ENCODE measurements at places on chromosomes 2 and 18.

GRCh38 chr2:130882111-130882690 is 45.5 kb downstream of the ARHGEF4 start:
- H3K4me3 ChIP-seq = no peak overlapping the region
- no peak overlapping the region for H3K27ac ChIP-seq
- no peaks in the 10 kb centered on the region for H3K36me3 ChIP-seq
- no peaks in the 10 kb centered on the region for H3K4me1 ChIP-seq
- peaks cover 7% of the 10 kb centered on the region for H3K27me3 ChIP-seq

DNA sequence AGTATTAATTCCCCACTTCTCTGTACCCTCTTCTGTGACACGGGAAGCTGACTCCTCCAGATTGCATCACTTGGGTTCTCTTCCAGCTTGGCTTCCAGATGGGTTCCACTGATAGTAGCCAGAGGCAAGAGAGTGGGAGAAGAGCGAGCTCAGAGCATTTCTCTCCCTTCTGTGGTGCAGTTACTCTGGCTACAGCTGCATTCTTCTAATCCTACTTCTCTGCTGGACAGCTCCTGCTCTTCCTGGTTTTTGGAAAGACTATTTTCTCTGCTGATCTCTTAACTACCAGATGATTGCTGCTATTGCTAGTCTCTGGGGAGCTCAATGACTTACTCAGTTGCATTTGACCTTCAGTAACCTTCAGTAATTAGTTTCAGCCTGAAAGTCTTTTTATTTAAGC is 187.5 kb upstream of the MAP2 start:
- H3K27ac ChIP-seq = no peak overlapping the region
- H3K4me1 ChIP-seq = no peaks in the 10 kb centered on the region
- H3K27me3 ChIP-seq = no peaks in the 10 kb centered on the region
- H3K4me3 ChIP-seq = no peak overlapping the region
- H3K36me3 ChIP-seq = no peaks in the 10 kb centered on the region

GRCh38 chr2:98245491-98245890 is 100.8 kb upstream of the CNGA3 start:
- H3K27me3 ChIP-seq = peaks cover 31% of the 10 kb centered on the region
- peaks cover 2% of the 10 kb centered on the region for H3K36me3 ChIP-seq
- no peaks in the 10 kb centered on the region for H3K4me1 ChIP-seq
- no peak overlapping the region for H3K27ac ChIP-seq

DNA sequence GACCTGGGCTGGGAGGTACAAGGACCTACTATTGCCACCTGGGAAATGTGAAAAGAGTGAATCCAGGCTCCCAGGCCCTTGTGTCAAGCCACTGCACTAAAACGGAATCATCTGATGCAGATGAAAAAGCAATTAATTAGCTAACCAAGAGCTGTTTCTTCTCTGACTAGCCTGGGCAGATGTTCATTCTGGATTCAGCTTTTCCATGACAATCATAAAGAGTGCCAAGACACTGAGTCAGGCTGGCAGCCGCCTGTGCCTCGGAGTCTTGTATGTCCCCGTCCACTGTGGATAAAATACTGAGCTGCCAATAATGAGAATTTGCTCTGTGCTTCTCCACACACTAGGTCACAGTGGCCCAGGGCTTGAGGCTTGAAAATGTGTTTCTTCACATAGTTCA is 21.7 kb upstream of the LCLAT1 start:
- H3K27ac ChIP-seq = no peak overlapping the region
- no peaks in the 10 kb centered on the region for H3K27me3 ChIP-seq
- no peak overlapping the region for H3K4me3 ChIP-seq

DNA sequence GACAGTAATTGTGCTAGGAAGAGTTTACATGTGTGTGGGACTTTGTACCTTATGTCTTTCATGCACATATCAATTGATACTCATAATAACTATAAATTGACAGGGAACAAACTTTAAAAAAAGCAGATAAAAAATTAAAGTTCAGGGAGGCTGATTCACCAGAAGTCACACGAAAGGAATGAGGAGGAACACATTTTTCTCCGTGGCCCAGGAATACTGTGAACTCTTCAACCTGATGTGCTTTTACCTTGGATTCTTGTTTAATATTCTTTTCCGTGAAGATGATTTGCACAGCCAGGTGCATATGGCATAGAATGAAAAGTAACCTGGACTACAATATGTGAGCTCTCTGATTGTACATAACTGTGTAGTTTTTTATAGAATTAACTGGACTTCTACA is 326.3 kb downstream of the CDH7 start:
- no peak overlapping the region for H3K4me3 ChIP-seq
- H3K36me3 ChIP-seq = no peaks in the 10 kb centered on the region
- H3K27ac ChIP-seq = no peak overlapping the region
- no peak for DNase-seq
- no peaks in the 10 kb centered on the region for H3K4me1 ChIP-seq
